ENCODE measurements at places on chromosomes 1 and 21.

DNA sequence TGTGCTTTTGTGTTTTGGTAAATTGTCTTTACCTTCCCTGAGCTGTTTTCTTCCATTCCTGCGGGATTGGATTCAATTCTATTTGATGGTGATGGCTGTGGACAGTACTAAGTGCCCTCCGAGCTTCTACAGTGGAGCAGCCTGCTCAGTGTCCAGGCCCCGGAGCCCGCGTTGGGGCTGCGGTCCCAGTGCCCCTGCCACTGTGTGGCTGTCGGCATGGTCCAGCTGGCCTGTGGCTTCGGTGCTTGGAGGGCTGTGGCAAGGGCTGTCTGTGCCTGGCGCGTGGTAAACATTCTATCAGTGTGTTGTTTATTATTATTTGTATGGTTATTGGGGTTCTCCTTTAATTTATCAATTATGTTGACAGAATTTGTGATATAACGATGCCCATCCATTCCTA, 109.1 kb upstream of the COL6A1 start:
- DNase-seq: no peak

DNA sequence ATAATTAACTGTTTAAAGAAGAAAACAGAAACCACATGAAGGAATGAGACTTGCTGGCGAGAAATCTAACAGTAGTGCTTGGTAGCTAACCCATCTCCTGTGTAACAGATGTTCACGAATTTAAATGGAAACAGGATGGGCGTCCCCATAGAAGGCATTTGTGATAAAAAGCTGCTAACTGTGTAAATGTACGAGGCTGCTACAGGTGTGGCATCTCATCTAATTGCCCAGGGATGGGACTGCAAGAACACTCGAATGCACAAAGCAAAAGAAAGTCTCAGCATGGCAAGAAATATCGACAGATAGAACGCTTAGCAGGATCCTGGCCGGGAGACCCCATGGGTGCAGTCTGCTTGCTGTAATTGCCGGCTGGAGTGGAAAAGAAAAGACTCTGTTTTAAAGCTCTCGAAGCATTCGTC, 112.7 kb downstream of the RUNX1 start:
- no peak for DNase-seq

- DNase-seq: no peak
Measured at GRCh38 chr1:110213143-110213540, 3.0 kb downstream of the KCNC4 start.

- DNase-seq: no peak
Measured at GRCh38 chr21:15495965-15496364, 233.8 kb upstream of the USP25 start.

GRCh38 chr1:91556556-91556955, 55.9 kb downstream of the CDC7 start:
- no peak for DNase-seq

DNA sequence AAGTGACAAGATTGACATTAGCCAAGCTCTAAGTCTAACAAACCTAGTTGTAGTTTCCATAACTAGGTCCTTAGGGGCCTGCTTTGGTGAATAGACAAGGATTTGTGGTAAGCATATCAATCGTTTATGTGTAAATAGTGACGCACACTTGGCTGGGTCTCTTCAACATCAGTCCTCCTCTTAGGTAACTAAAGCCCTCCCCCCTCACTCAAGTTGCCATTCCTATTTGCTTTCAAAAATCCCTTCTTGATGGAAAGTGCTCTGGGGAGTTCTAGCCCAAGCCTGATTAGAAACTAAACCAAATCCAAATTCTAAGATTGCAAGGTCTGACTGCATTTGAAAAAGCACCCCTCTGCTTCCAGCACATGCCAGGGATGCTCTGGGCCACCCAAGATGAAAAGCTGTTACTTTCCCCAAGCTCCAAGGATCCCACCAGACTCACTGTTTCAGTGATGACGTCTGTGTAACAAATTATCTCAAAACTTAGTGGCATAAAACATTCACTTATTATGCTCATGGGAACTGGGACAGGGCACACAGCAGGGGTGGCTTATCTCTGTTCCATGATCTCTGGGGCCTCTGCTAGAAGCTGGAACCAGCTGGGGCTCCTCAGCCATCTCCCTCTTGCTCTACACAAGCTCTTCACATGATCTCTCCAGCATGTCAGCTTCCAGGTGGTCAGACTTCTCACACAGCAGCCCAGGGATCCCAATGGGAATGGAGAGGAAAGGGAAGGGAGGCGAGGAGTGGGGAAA, 74.1 kb downstream of the RRAGC start:
- no peak for DNase-seq

GRCh38 chr1:31289021-31289420, 7.6 kb downstream of the SNRNP40 start:
- DNase-seq: no peak

DNA sequence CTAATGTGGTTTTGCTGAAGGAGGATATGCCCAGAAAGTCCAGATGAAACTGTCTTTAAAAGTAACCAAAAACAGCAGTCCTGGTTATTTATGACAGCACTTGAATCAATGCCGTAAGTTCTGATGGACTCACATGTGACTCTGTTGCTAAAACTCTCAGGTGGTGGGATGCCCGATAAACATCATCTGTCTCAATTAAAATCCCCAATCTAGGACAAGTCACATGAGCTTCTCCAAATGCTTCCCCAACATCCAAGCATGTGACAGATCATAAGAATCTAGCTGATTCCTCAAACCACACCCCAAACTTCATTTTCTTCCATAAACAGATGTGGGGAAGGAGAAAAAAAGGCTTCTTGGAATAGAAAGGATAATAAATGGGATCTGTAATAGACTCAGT, 786 bp upstream of the CTSK start:
- DNase-seq: no peak

DNA sequence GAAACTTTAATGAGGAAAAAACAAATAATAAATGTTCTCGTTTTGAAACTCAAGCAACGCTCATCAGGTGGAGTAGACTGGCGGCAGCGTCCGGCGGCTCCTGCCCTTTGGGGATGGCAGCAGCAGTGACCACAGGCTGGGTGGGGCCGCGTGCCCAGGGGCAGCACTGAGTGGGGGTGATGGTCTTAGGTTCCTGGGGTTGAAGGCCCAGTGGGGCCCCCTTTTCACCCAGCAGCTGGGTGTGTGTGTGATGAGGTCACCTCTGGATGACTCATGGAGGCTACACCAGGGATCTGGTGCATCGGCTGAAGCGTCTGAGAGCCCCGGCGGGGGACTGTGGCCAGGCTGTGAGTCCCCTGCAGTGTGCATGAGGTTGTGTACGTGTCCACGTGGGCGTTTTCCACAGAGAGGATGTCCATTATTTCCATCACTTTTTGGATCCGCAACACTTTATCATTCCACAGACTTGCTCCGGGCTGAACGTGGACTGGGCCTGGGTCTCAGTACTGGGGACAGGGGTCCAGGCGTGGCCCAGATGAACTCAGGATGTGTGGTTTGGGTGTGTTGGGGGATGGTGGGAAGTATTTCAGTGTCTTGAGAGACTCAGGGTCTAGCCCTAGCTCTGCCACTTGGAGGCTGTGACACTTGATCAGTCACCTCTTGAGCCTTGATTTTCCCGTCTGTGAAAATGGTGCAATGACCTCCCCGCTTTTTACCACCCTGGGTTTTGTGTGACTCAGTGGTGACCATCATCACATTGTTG, 25.6 kb downstream of the LDLRAP1 start:
- no peak for DNase-seq

- DNase-seq: no peak
Measured at GRCh38 chr1:85311818-85312217, 35.4 kb upstream of the BCL10 start.

GRCh38 chr1:159849626-159850366, 12.7 kb downstream of the VSIG8 start:
- no peak for DNase-seq

DNA sequence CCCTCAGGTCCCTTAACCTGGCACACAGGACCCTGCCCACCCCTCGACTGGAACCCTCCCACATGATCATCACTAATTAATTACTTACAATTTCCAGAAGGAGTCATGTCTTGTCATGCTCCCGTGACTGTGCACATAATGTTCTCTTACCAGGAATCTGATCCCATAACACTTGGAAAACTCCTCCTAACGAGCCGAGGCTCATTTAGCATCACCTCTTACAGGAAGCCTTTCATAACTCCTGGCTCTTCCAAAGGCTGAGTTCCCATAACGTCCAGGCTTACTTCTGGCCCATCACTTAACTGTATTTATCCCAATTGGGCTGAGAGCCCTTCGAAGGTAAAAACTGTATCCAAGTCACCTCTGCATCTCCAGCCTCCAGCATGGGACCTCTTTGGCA, 147.9 kb upstream of the JUN start:
- no peak for DNase-seq

DNA sequence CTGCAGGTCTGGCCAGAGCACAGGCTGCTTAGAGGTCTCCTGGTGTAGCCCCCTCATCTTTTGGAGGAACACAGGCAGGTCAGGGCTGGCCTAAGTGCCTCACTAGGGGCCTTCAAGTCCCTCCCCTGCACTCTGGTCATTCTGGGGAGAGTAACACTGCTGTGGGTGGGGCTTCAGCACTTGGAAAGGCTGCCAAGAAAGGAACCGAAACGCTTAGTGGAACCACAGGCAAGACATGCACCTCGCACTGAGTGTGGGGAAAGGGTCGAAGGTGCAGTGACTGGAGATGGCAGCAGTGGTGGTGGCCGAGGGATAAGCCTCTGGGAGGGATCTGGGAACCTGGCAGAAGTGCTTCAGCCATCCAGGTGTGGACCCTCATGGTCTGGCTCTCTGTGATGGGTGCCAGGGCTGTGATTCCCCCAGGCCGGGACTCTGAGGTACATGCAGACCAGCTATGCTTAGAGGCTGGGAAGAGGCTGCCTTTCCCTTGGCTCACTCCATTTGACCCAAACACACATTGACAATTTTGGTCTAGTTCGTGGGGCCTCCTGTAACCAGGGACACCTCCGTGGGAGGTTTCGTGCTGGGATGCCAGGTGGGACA, 182.9 kb upstream of the CSF3R start:
- no peak for DNase-seq

DNA sequence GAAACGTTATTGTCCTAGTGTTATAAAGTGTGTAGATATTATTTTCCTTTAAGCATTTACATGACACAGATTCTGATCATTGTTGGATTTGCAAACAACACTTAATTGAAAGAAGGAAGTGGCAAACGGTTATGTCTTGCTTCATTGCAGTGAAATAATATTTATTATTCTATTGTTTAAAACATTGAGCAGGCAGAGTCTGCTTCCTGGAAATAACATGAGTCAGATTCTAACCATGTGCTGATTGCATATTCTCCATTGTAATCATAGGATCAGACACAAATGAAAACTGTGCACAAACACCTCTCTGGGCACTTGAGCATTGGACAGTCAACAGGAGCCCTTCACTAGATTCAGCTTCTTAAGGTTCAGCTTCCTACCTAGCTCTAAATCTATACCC, 46.8 kb upstream of the USP25 start:
- DNase-seq: no peak

- DNase-seq: no peak
Measured at GRCh38 chr1:167502192-167502551, 16.2 kb downstream of the CD247 start.

DNA sequence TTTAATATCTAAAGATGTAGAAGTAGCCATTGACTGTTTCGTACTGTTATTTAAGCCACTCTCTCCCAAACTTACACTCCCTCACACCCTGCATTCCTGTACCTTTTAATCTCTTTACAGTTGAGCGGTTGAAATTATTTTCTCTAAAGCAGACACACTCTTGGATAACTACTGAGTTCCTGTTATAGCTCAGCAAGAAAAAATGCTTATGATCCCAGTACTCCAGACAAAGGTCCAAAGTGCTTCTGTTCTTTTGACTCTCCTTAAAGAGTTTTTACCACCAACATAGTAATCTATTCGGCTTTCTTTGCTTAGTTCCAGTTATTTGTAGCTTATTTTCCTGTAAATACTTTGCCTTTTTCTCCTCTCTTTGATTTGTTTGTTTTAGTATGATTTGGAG, 100.1 kb downstream of the ATF6 start:
- DNase-seq: no peak

GRCh38 chr1:66931590-66931989, 6.8 kb downstream of the MIER1 start:
- DNase-seq: no peak

GRCh38 chr1:207822602-207823451, 71.0 kb downstream of the CD46 start:
- DNase-seq: no peak

DNA sequence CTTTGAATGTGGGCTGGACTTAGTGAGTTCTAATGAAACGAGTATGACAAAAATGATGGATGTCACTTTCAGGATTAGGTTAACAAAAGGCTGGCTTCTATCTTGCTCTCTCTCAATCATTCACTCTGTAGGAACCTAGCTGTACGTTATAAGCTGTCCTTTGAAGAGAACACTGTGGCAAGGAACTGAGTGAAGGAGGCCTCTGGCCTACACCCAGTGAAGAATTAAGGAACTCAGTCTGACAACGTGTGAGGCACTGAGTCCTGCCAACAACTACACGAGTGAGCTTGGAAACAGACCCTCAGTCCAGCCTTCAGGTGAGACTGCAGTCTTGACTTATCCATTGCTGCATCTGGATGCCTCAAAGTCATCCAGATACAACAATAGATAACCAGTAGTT, 3.3 kb upstream of the DNTTIP2 start:
- DNase-seq: no peak

DNA sequence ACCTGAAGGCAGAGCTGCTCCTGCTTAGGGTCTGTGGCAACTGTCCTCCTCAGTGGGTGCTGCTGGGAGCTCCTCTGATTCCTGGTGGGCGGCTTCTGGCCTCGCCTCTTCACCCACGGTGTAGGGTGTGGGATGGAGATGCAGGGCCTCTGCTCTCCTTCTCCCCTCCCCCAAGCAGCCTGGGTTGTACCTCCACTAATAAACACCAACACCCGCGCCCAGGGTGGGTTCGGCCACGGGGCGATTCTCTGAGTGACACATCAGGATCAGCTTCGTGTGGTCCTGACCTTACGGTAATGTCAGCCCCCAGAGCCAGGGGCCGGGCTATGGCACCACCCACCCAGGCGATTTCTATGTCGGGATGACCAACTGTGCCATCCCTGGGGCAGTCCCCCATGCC, 23.7 kb downstream of the KRTAP10-1 start:
- no peak for DNase-seq

- DNase-seq: no peak
Measured at GRCh38 chr1:7261490-7261889, 476.2 kb downstream of the CAMTA1 start.

GRCh38 chr1:236794585-236795034, 482 bp upstream of the MTR start:
- DNase-seq: no peak

GRCh38 chr1:234918181-234918841, 210.3 kb downstream of the TOMM20 start:
- no peak for DNase-seq

DNA sequence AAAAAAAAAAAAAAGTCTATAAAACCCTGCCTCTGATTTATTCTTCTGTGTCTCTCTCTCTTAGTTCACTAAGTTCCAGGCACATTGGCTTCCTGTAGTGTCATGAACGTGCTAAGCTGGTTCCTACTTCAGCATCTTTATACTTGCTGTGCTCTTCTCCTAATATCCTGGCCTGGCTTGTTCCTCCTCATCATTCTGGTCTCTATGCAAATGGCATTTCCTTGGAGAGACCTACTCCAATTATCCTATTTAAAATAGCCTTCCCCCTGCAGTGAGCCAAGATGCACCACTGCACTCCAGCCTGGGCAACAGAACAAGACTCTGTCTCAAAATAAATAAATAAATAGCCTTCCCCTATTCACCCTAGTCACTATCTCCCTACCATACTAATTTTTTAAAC, 9.7 kb upstream of the CLCC1 start:
- DNase-seq: no peak

GRCh38 chr1:219310181-219310728, 136.6 kb downstream of the LYPLAL1 start:
- no peak for DNase-seq

GRCh38 chr21:44352253-44352860, 1.1 kb upstream of the TRPM2 start:
- DNase-seq: no peak
